ENCODE measurements at places on chromosomes 6 and 20.

- DNase-seq, result no peak
Measured at GRCh38 chr6:116087437-116088027, 13.1 kb upstream of the NT5DC1 start.

DNA sequence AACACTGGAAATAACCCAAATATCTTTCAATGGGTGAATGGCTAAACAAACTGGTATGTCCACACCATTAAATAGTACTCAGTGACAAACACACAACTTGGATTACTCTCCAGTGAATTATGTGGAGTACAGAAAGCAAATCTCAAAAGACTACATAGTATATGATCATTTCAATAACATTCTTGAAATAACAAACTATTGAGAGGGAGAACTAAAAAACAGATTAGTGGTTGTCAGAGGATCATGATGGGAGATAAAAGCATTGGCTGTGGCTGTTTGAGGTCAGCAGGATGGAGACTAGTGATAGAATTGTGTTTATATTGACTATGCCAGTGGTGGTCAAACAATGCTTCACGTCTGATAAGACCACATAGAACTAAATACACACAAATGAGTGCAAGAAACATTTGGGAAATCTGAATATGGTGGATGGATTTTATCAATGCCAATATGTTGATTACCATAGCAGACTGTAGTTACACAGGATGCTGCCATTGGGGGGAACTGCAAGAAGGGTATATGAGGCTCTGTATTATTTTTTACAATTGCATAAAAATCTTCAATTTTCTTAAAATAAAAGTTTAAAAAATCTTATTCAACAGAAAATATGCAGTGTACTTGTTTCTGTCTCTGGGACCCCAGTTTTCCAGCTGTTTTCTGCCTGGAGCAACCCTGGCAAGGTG, 242.0 kb downstream of the TBXT start:
- no peak for DNase-seq

- DNase-seq, result no peak
Measured at GRCh38 chr6:169885831-169886230, 134.4 kb downstream of the ERMARD start.

DNA sequence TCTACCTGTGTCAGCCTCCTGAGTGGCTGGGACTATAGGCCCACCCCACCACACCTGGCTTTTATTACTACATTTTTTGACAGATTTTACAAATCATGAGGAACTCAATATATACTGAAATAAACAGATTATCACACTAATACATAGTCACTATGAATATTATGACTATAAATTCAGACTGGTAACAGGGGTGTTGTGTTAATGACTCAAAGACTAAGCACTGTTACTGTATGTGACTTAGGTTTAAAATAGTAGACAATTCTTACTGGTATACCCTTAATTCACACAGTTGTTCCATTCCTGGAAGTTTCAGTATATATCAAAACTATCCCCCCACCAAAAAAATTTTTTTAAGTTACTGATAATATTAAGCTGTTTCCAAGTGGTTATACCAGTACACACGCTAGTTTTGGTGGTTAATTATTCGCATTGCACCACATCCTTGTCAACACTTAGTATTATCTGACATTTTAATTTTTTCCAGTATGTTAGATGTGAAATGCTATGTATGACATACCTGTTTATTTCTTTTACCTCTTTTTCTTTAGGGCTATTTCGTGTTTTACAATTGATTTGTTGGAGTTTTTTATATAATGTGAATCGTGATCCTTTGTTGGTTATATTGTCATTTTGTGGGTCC, 34.4 kb upstream of the C20orf144 start:
- no peak for DNase-seq

DNA sequence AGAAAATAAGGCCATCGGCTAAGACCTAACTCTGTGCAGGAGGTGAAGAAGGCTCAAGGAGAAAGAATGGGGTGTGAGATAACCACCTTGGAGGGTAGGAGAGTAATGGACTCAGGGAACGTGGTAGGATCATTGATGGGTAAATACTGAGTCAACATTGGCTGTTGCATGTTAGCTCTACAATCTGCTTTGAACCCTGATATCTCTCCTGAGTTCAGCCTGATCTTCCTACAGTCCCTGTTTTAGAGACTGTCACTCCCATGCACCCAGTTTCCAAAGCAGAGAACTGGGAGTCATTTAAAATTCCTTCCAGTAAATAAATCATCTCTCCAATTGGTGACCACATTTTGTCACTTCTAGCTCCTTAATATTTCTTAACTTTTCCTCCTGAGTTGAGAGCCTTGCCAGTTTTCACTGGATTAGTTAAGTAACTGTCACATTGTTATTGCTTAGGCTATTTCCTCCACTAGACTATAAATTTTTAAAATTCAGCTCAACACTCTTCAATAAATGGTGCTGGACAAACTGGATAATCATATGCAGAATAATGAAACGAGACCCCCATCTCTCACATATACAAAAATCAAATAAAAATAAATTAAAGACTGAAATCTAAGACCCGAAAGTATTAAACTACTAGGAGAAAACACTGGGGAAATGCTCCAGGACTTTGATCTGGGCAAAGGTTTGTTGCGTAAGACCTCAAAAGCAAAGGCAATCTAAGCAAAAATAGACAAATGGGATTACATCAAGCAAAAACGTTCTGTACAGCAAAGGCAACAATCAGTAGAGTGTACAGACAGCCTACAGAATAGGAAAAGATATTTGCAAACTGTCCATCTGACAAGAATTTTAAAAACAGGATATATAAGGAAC, 138.9 kb upstream of the TMEM170B start:
- DNase-seq, result no peak

Data from NCI-H2029 (cell line).